ENCODE measurements at places on chromosomes 13 and 19.
A peak's percentile ranks its signal among the peaks of the same experiment; 100 is the strongest.

GRCh38 chr13:40433577-40433976, 232.9 kb downstream of the FOXO1 start:
- no peak for DNase-seq

- no peak for DNase-seq
Measured at GRCh38 chr13:100139817-100140216, 50.9 kb downstream of the PCCA start.

- peak; percentile 34 for DNase-seq
Measured at GRCh38 chr19:38736036-38736412, 8.2 kb downstream of the CAPN12 start.

- DNase-seq, result no peak
Measured at GRCh38 chr13:32427852-32428580, at the start of gene N4BP2L1. Gene N4BP2L1 (minus strand): TSS chr13:32428130. CDS start chr13:32428082, 48 bp downstream.

DNA sequence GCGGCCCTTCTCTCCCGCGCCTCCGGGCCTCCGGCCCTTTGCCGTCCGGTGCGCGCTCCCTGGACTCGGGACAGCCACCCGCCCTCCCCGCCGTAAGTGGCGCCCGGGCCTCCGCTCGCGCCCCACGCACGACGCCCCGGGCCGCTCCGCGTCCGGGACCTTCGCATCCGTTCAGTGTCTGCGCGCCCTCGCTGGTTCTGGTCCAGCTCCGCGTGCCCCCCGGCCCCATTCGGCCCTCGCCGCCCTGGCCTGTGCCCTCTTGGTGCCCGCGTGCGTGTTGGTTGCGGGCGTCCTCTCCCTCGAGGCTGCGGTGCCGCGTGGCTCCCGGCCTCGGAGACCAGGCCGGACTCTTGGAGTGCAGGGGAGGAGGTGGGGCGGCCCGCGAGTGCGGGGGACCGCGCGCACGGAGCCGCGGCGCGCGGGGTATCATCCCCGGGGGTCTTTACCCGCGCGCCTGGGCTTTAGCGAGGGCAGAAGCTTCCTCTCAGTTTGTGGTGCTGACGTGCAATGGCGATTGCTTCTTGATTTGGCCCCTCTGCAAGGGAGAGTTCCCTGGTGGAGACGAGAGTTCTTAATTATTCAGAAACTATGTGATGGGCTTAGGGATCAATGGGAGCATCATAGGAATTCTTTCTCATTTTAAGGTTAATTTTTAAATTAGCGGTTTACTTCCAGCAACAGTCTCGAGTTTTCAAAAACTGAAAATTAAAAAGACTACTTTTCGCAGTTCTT, 757 bp downstream of the WASF3 start:
- no peak for DNase-seq

- no peak for DNase-seq
Measured at GRCh38 chr19:3071768-3072167, 9.5 kb upstream of the TLE5 start.

GRCh38 chr13:97057176-97057575, 62.9 kb upstream of the OXGR1 start:
- DNase-seq, result no peak

DNA sequence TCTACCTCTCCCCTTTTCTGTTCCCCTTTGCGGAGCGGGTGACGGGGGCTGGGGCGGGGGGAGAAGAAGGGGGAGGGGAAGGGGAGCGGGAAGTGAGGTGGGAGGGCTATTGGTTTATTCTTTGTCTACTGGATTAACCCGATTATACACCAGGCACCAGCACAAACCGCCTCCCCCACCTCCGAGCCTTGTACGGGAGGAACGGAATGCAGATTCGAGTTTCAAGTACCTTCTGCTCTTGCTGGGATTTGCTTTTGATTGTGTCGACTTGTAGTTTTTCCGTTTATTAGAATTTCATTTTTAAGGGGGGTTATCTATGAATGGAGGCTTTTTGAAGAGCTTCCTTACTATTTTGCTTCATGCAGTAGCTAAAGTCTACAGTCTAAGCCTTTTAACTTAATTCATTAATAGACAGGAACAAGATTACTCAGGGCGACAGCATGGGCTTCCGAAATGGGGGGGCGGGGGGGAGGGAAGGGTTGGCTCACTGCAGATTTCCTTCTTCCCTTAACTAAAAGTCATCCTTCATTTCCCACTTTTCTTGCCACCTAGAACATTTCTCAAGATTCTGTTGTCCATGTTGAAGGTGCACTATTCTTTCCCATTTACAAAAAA, 937 bp upstream of the SPRY2 start:
- DNase-seq, result no peak

GRCh38 chr13:21079221-21079620, 17.8 kb upstream of the LATS2 start:
- DNase-seq, result no peak

GRCh38 chr19:4647676-4648644, 8.6 kb downstream of the TNFAIP8L1 start:
- no peak for DNase-seq

- peak; percentile 28 for DNase-seq
Measured at GRCh38 chr19:13850910-13851733, 25.8 kb upstream of the NANOS3 start.

DNA sequence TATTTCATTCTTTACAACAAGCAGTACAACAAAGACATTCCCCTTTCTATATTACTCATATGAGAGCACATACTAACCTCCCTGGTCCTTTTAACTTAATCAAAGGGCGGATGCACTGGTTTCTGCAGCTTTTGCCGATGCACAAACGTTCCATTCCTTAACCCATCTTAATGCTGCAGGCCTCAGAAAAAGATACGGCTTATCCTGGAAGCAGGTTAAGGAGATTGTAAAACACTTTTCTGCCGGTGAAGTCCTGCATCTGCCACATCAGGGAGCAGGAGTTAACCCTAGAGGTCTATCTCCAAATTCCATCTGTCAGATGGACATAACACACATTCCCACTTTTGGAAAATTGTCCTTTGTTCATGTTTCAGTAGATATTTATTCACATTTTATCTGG, 11.5 kb upstream of the ZNF814 start:
- no peak for DNase-seq

- DNase-seq, result peak; percentile 27
Measured at GRCh38 chr13:113400621-113401451, 36.9 kb upstream of the GRTP1 start.

DNA sequence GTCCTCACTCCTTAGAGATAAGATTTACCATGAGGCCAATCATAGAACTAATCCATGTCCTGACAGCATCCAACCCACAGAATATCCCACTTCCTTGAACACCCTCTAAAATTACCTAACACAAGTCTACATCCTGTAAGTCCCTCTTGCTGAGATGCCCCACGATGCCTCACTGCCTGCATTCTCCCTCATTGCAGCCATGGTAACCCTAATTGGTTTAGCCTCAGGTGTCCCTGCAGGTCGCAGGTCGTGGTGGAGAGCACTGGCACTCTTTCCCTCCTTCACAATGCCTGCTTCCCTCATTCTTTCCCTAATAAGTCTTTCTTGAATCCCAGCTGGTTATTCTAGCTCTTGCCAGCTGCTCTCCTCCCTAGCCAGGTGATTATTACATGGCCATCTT, 35.3 kb upstream of the MYO16 start:
- no peak for DNase-seq

GRCh38 chr13:78139765-78140164, 221.1 kb upstream of the EDNRB start:
- no peak for DNase-seq

GRCh38 chr13:44064357-44064756, 184.7 kb downstream of the LACC1 start:
- no peak for DNase-seq

DNA sequence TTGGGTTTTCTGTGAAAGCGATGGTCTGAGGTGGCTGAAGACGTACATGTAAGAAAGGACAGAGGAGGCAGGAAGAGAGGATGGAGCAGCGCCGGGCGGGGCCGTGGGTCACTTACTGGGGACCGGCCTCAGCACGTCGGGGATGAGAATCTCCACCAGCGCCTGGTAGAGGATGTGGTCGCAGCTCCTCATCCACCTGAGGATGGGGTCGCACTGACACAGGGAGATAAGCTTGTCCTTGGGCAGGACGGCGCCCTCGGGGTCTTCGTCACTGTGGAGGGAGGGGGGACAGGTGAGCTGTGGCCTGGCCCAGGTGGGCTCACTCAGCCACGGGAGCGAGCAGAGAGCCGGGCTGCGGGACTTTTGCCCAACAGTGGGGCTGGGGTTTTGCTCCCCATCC, 29.0 kb upstream of the RANBP3 start:
- DNase-seq, result no peak

- DNase-seq, result no peak
Measured at GRCh38 chr19:5165697-5166019, 175.0 kb downstream of the PTPRS start.

- DNase-seq, result no peak
Measured at GRCh38 chr13:48489666-48490065, 43.2 kb downstream of the RCBTB2 start.

DNA sequence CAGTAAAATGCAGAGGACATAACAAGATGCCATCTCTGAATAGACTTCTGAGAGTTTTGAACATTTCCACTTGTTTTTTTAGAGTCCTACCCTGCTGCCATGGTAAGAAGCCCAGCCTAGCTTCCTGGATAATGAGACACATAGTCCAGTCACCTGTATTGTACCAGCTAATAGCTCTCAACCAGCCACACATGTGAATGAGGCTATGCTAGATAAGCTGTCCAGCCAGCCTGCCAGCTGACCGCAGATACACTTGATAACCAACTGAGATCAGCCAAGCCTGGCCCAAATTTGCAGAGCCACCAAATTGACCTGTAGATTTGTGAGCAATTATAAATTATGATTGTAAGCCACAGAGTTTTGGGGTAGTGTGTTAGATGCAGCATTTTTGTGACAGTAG, 10.7 kb downstream of the RFXAP start:
- DNase-seq, result no peak

DNA sequence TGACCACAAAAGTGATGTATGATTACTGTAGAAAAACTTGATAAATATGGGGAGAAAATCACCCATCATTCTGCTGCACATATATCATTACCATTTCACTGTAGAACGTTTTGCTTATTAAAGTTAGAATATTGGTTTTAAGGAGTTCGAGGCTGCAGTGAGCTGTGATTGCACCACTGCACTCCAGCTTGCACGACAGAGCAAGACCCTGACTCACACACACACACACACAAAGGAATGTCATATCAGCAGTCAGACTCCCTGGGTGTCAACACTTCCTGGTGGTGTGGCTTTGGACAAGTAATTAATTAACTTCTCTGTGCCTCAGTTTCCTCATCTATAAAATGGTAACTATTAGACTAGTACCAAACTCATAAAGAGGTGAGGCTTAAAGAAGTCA, 11.3 kb upstream of the PNMA8A start:
- no peak for DNase-seq

DNA sequence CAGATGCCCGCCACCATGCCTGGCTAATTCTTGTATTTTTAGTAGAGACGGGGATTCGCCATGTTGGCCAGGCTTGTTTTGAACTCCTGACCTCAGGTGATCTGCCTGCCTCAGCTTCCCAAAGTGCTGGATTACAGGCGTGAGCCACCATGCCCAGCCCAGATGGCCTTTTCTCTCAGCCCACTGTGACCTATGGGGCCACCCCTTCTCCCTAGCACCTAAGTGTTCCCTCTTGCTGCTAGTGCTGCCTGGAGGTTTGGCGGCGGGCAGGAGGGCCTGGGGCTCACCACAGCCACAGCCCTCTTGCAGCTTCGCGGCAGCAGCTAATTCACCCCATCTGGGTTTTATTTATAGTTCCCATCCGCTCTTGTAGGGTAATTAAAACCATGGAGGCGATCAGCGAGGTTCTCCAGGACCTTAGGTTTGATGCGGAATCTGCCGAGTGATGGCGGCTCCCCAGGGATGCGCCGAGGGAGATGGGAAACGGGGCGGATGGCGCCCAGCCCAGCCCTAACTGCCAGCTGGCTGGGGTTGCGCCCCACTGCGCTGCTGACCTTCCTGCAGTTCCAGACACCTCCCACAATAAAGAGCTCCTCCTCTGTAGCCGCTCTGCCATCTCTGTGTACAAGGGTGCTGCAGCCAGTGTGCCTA, 3.3 kb downstream of the REX1BD start:
- DNase-seq, result no peak

DNA sequence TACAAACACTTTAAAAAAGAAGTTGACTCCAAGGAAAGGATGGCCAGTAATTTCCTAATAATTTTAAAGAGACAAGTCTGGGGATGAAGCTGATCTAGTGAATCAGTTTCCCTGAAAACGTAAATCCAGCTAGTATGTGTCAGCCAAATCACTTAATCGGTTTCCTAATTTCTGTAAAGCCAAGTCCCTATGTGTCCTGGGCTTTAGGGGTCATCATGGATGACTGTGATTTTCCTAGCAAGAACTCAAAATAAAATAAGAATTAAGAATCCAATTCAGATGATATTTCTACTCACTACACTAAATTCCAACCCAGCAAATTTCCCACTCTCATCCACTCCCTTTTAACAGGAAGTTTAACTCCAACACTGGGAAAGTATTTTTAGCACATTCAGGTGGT, 35.9 kb downstream of the ELF1 start:
- DNase-seq, result no peak

DNA sequence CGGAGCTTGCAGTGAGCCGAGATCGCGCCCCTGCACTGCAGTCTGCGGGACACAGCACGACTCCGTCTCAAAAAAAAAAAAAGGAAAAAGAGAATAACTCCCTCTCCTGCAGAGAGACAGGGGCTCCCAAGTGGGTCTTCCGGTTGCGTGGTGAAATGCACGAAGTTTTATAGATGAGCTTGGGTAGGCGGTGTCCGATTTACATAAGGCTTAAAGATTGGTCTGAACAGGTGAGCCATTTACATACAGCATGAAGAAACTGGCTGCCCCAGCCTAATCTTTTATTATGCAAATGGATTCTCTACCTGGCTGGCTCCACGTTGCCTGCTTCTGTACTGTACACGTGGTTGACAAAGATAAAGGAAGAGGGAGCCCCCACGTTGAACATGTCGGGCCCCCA, 19.5 kb downstream of the ADGRE2 start:
- DNase-seq, result peak; percentile 61

GRCh38 chr19:55112777-55113569, 4.5 kb downstream of the PPP1R12C start:
- DNase-seq, result no peak

GRCh38 chr19:18790566-18791314, at the start of gene COMP:
Gene COMP (minus strand): TSS chr19:18791305. CDS start chr19:18791269, 36 bp downstream.
- DNase-seq, result no peak

DNA sequence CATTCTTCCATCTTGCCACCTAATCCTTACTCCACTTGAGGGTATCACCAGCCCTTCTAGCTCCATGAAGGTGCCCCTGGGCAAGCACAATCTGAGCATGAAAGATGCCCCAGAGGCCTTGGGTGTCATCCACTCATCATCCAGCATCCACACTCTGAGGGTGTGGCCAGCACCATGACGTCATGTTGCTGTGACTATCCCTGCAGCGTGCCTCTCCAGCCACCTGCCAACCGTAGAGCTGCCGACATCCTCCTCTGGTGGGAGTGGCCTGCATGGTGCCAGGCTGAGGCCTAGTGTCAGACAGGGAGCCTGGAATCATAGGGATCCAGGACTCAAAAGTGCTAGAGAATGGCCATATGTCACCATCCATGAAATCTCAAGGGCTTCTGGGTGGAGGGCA, 3.1 kb upstream of the KLK3 start:
- DNase-seq, result peak; percentile 2

Measured in NCI-H774 (cell line).